ENCODE measurements at places on chromosomes 5 and 9.
A peak's percentile ranks its signal among the peaks of the same experiment; 100 is the strongest.

GRCh38 chr5:66757834-66758371 lies 161.7 kb downstream of the MAST4 start:
- DNase-seq, result no peak

- DNase-seq, result no peak
These were observed 166.1 kb downstream of the MACROH2A1 start for GRCh38 chr5:135232958-135233357.

DNA sequence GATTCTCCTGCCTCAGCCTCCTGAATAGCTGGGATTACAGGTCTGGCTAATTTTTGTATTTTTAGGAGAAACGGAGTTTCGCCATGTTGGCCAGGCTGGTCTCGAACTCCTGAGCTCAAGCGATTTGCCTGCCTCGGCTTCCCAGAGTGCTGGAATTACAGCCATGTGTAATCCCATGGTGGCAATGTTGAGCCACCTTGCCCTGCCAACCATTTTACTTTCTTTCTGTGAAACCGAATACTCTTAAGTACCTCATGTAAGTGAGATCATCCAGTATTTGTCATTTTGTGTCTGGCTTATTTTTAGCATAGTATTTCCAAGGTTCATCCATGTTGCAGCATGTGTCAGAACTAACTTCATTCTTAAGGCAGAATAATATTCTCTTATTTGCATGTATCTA lies 8.2 kb downstream of the PRRC2B start:
- no peak for DNase-seq

- DNase-seq, result no peak
These were observed 3.7 kb downstream of the CNTLN start for GRCh38 chr9:17138503-17138902.

DNA sequence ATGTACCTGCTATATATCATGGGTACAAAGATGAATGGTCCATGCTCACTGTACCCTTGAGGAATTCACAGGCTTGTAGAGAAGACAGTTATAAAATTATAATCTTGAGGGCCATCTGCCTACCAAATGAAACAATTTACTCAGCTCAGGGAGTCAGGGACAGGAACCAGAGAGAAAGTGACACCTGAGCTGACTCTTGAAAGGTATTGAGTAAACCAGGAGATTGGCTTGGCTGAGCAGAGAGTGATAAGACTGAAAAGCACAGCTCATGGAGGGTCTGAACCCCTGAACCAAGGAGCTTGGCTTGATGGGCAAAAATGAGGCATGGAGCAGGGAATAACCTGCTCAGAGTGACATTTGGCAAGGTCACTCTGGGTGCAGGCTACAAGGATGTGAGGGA lies 147.3 kb downstream of the FAM114A2 start:
- no peak for DNase-seq

- no peak for DNase-seq
These were observed 147.3 kb downstream of the YTHDC2 start for GRCh38 chr5:113660706-113661250.

DNA sequence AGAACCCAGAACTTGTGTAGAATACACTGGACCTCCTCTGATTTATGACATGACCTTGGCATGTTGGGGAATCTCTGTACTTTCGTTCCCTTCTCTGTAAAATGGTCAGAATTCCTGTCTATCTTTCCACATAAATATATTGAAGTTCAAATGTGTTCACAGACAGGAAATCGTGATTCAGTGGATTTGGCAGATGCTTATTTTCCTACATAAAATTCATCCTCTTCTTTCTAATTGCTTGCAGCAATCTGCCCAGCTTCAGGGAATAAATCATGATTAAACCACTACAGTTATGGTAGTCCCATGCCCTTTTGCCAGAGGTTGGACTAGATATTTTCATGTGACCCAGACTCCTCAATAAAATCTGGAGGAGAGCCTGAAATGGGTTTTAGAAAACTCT lies 52.1 kb upstream of the ARL15 start:
- no peak for DNase-seq

- no peak for DNase-seq
These were observed 251.1 kb upstream of the PPP1R2B start for GRCh38 chr5:156598964-156599363.

DNA sequence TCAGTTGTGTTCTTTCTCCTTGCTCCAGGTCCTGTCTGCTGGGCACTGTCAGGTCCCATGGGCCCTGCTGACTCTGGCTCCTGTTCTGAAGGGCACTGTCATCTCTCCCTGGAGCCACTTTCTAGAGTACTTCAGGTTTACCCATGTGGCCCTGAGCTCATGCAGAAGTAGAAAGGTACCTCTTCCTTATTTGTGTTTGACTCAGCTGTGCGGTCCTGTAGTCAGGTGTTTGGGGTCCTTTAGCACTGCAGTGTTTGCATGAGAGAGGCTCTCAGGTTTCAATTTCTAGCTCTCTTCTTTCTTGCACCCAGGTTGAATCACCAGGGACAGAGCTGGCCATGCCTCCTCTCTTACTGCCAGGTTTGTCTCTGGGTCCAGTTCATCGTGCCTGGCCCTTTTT lies 71.5 kb downstream of the HSPA4 start:
- no peak for DNase-seq

GRCh38 chr9:79705704-79706103 lies 133.9 kb downstream of the TLE4 start:
- no peak for DNase-seq

DNA sequence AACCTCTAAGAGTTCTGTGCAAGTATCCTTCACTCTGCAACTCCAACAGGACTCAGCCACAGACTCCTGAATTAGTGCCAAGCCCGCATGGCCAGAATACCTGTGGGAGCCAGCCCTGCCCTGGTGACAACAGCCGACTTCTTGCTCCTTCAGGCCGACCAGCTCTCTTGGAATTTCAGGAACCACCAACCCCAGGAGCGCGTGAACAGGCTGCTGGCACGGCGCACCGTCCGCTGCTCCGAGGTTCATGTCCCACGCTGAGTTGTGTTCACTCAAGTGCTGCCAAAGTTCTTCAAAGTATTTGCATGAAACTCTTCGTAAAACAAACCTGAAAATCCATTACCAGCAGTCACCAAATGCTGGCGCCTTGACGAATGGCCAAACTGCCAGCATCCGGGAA lies 232.8 kb downstream of the NR2F1-AS1 start:
- no peak for DNase-seq

DNA sequence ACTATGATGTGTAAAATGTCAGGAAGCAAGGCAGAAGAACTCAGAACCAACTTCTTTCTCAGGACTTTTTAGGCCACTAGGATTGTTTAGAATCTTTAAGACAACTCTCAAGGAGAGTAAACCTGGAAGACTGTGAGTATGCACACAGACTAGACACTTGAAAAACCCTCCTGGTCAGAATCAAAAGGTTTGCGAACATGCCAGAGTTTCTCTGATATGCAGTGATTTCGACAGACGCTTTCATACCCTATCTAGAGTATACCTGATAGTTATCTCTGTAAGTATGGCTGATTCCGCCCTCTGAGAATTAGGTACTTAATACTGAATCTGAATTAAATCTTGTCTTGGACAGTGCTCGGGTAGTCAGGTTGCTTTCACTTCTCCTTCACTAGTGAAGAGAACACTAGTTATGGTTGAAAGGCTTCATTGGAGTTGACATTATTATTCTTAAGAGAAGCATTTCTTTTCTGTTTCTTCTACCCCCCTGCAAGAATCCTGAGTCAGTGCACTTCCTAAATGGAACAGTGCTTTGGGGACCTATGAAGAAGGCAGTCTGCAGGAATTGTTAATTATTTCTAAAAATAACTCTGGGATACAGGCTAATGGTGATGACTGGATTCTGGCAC lies 158.1 kb downstream of the HACD4 start:
- no peak for DNase-seq

DNA sequence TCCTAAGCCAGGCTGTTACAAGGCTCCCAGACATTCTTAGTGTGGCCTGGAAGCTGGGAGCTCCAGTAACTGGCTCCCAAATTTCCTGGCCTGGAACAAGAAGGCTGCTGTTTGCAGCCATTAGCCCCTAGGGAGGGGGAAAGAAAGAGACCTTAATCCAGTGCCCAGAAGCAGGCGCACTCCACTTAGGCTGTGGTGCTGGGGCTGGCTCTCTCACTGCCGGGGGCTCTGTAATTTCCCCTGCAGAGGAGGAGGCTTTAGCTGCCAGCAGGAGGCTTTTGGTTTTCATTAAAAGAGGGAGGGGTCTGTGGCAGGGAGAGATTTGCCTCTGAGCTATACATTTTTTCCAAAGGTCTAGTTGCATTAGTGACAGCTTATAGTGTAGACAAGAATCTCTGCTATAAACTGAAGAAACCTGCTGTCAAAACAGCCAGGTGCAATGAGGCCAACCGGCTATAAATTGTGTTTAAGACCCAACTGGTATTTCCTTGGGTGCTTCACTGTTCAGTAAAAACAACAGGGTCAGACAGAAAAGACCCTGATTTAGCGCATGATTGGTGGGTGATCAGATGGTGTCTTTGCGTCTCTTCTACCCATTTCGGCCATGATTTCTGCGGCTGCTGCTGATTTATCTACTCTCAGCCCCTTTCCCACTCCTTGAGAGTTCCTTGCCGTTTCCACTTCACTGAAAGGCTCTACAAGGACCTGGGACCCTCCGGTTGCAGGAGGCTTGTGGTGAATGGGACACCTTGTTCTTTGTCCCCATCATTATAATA lies 254.6 kb downstream of the AOPEP start:
- DNase-seq, result no peak

- no peak for DNase-seq
These were observed 4.4 kb upstream of the DCTN4 start for GRCh38 chr5:150763023-150763769.

DNA sequence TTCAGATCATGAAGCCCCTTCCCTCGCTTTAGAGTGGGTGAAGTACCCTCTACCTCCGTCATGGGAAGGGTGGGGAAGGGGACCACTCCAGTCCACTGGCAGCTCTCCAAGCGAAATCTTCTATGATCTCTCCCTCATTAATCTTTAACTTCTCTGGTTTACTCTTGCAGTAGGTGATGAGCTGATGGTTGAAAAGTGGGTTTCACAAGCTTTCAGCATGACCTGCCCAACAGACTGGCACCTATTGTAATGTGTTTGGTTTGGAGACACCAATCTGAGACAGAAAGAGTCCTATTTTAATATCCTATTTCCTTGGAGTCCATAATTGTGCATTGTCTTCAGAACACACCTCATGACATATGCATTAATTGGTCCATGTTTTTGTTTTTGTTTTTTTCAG lies 70.8 kb upstream of the TGFBR1 start:
- DNase-seq, result no peak

GRCh38 chr9:32787816-32788215 lies 4.5 kb downstream of the TMEM215 start:
- no peak for DNase-seq

DNA sequence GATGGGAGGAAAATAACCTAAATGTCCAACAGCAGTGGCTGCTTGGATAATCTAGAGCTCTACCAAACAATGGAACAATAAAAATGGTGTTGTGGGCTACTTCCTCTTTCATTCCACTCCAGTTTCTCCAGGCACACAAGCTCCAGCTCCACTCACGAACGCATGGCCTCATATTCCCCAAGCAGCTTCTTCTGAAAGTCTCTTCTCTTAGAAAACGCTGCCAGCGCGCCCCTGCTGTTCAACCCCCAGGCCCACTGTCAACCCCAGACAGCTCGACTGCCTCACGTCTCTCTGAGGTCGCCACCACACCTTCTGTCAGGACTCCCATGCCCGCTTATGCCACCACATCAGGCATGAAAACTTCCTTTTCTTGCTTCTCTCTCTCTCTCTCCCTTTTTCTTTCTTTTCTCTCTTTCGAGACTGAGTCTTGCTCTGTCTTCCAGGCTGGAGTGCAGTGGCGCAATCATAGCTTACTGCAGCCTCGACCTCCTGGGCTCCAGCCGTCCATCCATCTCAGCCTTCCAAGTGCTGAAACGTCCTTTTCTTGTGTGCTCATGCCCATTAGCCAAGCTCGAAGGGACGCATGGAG lies 16.2 kb downstream of the OR2V2 start:
- no peak for DNase-seq

DNA sequence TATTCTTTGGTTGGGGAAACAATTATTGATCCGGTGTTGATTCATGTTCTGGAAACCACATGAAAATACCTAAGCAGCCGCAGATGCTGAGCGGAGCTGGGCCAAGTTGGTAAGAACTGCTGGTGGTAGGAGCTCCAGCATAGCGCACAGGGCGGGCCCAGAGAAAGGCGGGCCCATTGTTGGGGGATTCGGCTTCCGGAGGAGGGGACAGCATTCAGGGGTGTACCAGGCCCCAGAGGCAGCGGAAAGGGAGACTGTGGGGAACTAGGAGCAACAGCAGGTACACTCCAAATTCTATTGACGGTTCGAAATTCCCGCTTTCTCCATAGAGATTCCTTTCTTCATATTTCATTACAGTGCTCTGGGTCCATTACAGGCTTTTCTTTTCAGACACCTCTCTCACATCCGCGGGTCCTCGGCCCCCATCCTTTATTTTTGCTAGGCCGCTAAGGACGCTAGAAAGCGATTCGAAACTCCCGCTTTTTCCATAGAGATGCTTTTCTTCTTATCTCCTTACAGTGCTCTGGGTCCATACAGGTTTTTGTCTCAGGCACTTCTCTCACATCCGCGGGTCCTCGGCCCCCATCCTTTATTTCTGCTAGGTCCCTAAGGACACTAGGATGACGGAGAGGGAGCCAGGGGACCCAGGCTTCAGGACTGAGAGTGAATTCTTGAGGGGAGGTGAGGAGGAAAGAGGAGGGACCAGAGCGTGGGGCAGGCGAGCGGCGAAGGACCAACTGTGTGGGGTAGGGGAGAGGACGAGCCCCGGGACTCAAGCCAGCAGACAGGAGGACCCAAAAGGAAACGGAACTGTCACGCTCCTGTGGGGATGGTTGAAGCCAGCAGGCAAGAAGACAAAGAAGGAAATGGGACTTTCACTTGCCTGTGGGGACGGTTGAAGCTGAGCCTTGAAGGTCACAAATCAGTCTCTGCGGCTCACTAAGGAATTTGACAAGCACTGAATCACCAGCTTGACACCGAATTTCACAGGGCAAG lies at the start of gene CCDC152:
TSS of gene CCDC152 (plus strand) at position 213 of the 996 bp plus-strand sequence. CDS start 2,304 bp downstream, outside the sequence.
- peak; percentile 38 for DNase-seq

- DNase-seq, result no peak
These were observed 158.9 kb downstream of the SAXO1 start for GRCh38 chr9:18874069-18874468.

DNA sequence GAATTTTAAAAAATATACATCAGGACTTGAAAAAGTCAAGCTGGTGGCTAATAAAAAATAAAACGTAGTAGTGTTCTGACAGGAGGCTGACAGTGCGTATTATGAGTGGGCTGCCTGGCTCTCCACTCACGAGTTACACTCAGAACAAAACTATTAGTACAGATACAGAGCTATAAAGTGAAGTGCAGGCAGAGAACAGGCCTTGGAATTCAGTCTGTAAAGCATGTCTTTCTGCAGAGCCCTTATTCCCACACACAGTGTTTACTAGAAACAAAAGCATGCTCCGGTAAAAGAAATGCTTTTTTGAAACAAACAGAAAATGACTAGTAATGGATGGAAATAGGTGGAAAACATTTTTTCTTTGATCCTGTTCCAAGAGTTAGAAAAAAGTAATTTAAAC lies 334.7 kb downstream of the DIRAS2 start:
- no peak for DNase-seq
